ENCODE measurements at places on chromosomes 2 and 18.

DNA sequence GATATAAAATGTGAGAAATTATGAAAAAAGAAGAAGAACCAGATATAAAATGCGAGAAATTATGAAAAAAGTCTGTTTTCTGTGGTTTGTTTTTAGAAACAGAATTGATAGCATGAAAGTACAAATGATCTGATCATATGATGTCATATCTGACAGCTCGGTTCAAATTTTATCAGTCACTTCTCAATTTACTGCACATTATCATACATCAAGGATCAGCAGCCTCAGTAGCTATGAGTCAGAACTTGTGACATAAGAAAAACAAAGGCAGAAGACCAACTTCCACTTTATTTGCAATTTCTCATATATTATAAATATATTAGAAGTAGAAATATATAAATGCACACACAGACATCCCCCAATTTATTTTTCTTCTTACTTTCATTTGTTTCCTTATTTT lies 634.0 kb downstream of the LRP1B start:
- no peak for DNase-seq

GRCh38 chr2:36783246-36783645 lies 86.7 kb downstream of the VIT start:
- no peak for DNase-seq

GRCh38 chr2:195768431-195768830 lies 111.4 kb downstream of the SLC39A10 start:
- no peak for DNase-seq

GRCh38 chr18:23311351-23312121 lies 141.6 kb upstream of the RIOK3 start:
- DNase-seq = no peak

DNA sequence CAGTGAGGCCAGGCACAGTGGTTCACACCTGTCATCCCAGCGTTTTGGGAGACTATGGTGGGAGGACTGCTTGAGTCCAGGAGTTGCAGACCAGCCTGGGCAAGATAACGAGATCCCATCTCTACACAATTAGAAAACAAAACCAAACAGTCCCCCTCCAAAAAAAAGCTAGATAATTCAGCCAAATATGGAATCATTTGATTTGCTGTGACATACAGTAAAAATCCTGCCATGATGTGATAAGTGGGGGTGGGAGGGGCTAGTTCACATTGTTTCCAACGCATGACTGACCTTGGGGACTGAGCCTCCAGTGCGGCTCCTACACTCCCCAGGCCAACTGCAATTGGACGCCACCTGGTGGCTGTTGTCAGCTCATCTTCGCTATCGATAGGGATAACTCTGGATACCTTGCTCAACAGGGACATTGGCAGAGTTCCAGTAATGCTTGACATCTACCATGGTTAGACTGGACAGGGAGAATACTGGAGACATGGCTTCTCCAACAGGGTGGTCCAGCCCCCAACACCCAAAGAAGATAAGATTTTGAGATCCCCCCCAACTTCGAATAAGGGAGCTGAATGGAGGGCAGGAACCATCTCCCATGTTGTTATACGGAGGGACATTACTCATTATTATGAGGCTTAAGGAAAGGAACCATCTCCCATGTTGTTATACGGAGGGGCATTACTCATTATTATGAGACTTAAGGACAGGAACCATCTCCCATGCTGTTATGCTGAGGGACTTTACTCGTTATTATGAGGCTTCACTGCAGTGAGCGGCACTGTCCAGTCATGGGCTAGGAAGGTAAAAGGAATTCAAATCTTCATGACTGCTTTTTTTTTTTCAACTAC lies 135.9 kb downstream of the TGIF1 start:
- peak; percentile 47 for DNase-seq

- no peak for DNase-seq
Measured at GRCh38 chr2:176099728-176100546, at the start of gene HOXD12. HOXD12 (plus strand) TSS chr2:176099795; CDS start chr2:176099802, 7 bp downstream.

DNA sequence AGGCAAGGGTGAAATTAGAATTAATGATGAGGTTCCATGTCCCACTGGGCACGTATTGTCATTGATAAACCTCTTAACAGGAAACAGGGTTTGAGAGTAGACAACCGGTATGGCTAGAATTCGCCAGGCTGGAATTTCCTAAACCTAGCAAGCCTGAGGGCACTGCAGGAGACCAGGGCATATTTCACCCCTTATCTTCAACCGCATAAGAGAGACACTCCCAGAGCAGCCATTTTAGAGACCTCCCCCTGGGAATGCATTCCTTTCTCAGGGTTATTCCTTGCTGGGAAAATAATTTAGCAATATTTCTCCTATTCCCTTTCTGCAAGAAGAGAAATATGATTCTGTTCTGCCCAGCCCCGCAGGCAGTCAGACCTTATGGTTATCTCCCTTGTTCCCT lies 334.6 kb upstream of the LYPD1 start:
- no peak for DNase-seq

- DNase-seq = no peak
Measured at GRCh38 chr18:37654731-37655369, 89.3 kb upstream of the CELF4 start.

GRCh38 chr18:79850731-79851130 lies 53.0 kb downstream of the KCNG2 start:
- DNase-seq = no peak

- DNase-seq = no peak
Measured at GRCh38 chr2:57696016-57696415, 350.6 kb upstream of the VRK2 start.

DNA sequence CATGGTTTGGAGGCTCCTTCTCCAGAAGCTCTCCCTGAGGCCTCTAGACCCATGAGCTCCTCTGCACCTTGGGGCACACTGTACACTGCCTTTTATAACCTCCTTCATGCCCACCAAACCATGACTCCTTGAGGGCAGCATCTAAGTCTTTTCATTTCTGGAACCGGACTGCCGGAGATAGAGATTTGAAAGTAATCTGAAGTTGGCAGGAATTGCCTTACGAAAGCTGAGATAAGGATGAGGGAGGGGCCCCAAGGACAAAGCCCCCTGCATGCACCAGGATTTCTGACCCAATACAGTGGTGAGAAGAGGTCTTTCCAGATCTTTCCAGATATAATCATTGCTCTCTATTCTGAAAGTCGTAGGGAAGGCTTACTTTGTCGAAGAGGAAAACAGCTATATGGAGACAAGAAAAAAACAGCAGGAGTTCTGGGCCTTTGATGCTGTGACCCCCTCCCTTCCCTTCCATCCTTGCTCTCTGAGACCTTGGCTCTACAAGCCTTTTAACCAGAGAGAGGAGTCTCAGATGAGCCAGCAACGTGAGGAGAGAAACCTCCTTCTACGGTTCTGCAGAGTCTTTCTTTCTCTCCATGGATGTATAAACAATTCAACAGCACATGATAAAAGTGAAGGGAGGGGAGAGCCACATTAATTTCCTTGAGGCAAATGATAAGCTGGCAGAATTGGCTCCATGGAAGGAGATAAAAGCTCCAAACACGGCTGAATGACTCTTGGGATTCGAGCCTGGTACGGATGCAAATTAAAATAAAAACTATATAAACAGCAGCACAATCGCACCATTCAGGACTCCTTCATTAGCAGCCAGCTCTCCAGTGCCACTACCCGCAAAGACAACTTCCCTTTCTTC lies 88.0 kb upstream of the RTN4 start:
- DNase-seq = no peak

- DNase-seq = no peak
Measured at GRCh38 chr2:96389736-96390135, 54.2 kb downstream of the NCAPH start.

- DNase-seq = peak; percentile 50
Measured at GRCh38 chr2:111702119-111702803, 181.7 kb downstream of the ANAPC1 start.

- DNase-seq = no peak
Measured at GRCh38 chr2:108396845-108397244, 19.1 kb downstream of the SULT1C4 start.

GRCh38 chr2:224407241-224407701 lies 5.4 kb upstream of the FAM124B start:
- no peak for DNase-seq

DNA sequence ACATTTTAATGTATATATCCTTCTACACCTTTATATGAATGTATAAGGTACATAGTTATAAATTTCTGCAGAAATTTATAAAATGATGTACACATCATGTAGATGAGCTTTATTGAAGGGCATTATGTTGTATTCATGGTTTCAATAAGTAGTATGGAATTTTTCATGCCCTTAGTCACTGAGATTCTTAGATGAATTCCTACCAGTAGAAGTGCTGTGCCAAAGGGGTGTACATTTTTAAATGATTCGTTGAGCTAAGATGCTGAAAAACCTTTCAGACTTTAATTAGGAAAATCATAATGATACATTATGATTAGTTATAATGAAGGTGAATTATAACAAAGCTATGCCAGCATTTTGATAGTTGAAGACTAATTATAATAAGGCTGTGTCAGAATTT lies 115.2 kb downstream of the ZNF236 start:
- DNase-seq = no peak

DNA sequence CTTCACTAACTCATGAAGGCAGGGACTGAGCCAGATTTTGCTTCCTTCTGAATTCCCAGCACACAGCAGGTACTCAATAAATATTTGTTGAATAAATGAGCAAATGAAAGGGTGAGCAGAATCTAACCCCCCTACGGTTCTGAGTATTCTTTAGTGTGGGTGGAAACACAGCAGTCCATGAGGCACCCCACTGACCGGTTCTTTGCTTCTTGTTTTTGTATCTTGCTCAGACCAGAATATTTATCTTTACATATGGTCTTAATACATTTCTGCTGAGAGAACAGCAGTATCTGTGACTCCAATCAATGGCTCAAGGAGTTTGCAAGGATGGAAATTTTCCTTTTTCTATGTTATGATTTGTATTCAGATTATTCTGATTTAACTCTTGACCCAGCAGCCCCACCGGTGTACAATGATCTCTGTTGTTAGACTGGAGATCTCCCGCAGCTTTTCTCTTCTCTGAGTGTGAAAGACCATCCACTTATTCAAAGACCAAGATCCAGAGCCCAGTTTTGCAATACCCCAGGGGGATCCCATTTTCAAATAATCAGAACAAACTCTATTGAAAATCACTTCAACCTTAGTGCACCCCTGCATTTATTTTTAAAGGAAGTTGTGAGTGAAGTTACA lies 506.5 kb upstream of the TNP1 start:
- DNase-seq = no peak

GRCh38 chr2:64230540-64230939 lies 86.3 kb upstream of the PELI1 start:
- DNase-seq = no peak
